ENCODE measurements at places on chromosomes 7 and 10.

GRCh38 chr7:35805876-35806275 lies 5.0 kb downstream of the SEPTIN7 start:
- no peak for DNase-seq

- no peak for DNase-seq
These were observed 88.4 kb upstream of the GPR22 start for GRCh38 chr7:107381453-107381852.

GRCh38 chr7:130292682-130293257 lies at the start of gene CPA4:
Gene CPA4 (plus strand): TSS chr7:130293161. CDS start chr7:130293181, 20 bp downstream.
- no peak for DNase-seq

- no peak for DNase-seq
These were observed 13.2 kb upstream of the FAM107B start for GRCh38 chr10:14787938-14788337.

DNA sequence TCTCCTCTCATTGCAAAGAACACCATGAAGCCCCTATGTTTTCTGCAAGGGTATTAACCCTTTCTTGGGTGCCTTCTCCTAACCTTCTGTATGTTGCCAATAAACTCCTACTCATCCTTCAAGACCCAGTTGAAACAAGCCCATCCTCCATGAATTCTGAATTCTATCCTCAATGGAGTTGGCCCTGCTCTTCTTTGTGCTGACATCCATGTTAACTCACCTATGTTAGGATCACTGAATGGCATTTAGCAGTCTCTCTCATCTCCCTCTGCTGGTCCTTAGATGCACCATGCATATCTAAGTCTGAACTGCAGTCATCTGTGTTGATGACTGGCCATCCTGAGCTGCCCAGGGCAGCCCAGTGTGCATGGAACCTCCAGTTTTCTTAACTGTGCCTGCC lies 129.8 kb downstream of the BUB3 start:
- DNase-seq, result no peak

DNA sequence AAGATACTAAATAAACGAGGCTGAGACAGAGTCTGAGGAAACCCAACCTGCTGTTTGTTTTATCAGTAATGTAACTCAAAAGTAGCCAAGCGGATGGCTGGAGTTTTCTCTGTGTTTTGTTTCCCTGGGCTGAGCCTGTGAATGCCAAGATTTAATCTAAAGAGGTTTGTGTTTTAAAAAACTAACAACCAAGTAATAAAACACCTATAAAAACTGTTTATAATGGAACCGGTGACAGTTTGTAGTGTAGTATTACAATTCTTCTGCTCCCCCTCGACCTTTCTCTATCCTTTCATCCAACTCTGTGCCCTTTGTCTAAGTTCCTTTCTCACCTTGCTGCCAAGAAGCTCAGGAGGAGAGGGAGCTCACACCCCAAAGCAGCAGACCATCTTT lies 2.6 kb upstream of the KAT6B start:
- DNase-seq, result no peak

DNA sequence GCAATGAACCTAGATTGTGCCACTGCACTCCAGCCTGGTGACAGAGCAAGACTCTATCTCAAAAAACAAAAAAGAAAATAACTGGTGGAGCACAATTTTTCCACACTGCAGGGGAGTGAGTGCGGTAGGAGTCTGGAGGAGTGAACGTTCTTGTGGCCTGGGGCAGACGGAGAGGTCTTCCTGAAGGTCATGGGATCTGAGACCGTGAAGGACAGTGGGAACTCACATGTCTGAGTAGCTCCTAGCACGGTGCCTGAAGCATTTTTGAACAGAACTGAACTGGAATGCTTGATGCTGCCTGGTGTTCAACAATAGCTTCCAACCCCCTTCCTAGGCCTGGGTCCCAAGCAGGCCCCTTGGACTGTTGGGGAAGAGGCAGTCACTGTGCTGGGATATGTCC lies 84.3 kb upstream of the PODXL start:
- no peak for DNase-seq
